ENCODE measurements at places on chromosomes 11 and 22.

DNA sequence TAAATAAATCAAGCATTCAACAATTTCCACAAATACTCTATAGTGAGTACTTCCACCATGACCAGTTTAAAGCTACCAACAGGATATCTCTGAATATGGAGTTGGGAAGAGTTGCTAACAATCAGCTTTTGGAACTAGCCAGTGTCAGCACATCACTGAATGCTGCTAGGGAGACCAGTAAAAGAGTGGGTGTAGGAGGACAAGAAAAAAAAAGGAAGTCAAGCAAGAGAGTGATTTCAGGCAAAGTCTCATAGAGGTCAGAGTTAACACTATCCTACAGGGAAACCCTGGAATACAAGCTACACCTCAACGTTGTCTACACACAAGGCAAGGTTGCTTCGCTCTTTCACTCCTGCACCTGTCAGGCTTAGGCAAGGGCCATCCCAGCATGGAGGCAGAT is 24.2 kb downstream of the EIF3F start:
- no peak for DNase-seq

GRCh38 chr11:10454878-10455631 is at the start of gene AMPD3:
Gene AMPD3 (plus strand): TSS chr11:10455264. CDS start chr11:10461520, 6,256 bp downstream.
- peak; percentile 31 for DNase-seq

DNA sequence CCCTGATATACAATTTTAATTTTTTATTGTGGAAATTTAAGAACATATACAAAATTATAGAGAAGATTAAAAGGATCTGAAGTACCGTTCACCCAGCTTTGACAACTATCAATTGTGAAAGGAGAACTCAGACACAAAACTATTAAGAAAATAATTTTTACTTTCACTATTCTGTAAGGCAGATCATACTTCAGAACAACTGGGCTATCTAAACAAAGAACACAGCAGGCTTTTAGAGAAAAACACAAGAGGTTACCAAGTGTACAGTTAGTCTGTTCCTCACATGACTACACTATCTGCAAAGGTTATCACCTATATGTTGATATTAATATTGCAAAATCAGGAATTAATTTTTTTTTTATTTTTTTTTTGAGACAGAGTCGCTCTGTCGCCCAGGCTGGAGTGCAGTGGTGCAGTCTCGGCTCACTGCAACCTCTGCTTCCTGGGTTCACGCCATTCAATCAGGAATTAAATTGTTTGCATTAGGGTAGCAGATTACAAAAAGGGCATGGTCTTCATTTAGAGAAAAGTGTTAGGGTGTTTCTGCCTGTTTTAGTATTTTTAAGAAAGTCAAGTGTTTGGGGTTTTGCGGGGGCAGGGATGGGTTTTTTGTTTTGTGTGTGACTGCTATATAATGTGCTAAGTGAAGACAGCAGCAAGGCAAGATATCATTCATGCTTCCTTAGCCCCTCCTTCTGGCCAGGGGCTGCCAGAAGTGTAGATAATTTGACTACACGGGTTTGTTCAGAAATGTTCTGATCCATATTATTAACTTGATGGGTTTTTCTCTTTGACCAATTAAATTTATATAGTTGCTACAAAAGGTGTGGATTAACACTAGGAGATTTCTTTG is 27.6 kb upstream of the SIK2 start:
- DNase-seq = no peak

GRCh38 chr22:32803738-32804435 is 2.4 kb downstream of the TIMP3 start:
- no peak for DNase-seq

GRCh38 chr11:27596388-27596787 is 89.8 kb upstream of the LIN7C start:
- DNase-seq = no peak

- DNase-seq = no peak
These were observed 9.0 kb downstream of the OR51S1 start for GRCh38 chr11:4839851-4840549.

GRCh38 chr11:86720546-86720945 is 48.1 kb upstream of the ME3 start:
- no peak for DNase-seq

- DNase-seq = peak; percentile 1
These were observed 87.6 kb upstream of the FSHB start for GRCh38 chr11:30143098-30143705.

- DNase-seq = no peak
These were observed 17.3 kb upstream of the SLC29A2 start for GRCh38 chr11:66388780-66389386.

GRCh38 chr11:45459491-45459890 is 173.3 kb upstream of the SYT13 start:
- DNase-seq = no peak

- peak; percentile 28 for DNase-seq
These were observed 783 bp upstream of the SLC35C1 start for GRCh38 chr11:45803971-45804760.

DNA sequence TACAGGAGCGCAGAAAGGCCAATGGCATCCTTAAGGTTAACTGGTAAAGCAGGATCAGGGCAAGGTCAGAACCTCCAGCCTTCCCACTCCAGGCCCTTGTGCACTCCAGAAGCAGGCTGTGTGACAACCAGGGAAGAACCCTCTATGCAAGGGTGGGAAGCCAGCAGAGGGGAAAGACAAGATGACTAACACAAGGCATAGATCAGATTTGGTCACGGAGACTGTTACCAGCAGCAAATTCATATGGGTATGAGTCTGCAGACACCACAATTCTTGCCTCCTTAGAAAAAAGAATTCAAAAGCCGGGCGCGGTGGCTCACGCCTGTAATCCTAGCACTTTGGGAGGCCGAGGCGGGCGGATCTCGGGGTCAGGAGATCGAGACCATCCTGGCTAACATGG is 39.8 kb upstream of the MTNR1B start:
- no peak for DNase-seq

DNA sequence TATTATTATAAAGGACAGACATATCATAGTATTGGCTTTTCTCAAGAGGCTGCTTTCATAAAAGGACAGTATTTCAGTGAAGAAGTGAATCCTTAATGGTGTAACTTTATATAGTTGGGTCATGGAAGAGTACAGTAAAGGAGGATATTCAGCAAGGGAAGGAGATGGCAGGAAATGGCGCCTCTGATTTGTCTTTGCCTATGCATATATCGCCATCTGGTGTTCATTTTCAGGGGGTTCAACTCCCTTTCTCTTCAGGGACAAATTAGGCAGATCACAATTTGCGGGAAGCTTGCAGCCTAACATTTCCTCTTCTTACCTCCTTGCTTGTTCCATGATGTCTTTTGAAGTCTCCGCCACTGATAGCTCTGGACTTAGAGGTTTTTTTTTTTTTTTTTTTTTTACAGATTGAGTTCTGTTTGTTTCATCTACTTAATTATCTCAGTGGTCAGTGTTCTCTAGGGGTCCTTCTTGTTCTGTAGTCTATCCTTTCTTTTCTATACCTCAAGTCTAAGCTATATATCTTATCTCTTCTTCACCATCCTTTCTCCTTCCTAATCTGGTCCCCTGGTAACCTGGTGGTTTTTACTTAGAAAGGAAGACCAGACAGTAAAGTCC is 21.8 kb upstream of the RRM1 start:
- DNase-seq = peak; percentile 59

DNA sequence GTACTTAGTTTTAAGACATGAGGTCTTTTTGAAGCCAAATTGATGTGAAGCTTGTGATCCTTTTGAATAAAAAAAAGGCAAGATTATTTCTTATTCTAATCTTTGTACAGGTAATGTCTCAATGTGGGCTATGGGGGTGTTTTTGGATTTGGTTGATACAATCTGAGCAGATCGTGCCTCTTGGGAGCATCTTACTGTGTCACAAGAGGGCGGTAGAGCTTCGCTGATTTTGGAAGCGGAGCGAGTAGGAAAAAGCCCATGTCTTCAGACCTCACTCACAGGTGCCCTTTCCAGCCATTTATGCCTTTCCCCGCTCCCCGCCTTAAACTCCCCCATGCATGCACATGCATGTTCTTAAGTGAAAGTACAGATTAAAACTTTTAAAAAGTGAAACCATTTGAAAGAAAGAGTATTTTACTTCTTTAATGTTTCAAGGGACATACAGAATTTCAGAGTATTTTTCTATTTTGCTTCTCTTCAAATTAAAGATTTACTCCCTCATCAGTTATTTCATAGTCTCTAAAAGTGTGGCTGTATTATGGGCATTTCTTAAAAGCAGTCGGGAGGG is 18.8 kb downstream of the DDX25 start:
- peak; percentile 17 for DNase-seq

DNA sequence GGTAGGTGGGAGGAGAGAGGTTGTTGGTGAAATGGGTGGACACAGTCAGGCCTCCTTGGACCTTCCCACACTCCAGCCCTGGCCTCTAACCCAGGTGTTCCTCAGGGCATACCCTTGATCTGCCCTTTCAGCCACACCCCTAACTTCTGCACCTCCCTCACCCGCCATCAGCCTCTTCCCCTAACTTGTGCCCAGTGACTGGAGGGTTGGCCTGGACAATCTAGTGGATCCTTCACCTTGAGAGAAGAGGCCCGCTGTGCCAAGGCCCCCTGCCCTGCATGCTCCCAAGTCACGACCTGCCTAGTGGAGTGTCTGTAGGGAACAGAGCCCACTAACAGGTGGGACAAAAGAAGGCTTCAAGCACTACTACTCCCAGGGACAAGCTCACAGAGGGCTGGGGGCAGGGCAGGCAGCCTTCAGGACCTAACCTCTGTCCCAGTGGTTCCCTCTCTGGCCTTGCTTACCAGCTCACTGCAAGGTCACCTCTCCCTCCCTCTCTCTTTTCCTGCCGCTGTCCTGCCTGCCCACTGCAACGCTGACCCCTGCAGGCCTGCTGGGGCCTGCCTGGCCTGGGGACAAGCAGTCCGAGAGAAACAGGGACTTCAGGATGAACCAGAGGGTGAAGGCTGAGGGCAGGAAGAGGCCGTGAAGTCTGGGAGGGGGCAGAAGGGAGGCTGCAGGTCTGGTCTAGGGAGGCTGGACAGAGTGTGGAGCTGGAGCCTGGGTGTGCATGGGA is 3.3 kb downstream of the SYT7 start:
- no peak for DNase-seq

GRCh38 chr11:66081505-66081904 is 11.4 kb downstream of the PACS1 start:
- DNase-seq = peak; percentile 30

GRCh38 chr11:60150279-60150678 is 32.6 kb downstream of the MS4A6A start:
- DNase-seq = no peak

- DNase-seq = no peak
These were observed 75.9 kb downstream of the FAM83F start for GRCh38 chr22:40070701-40071100.

DNA sequence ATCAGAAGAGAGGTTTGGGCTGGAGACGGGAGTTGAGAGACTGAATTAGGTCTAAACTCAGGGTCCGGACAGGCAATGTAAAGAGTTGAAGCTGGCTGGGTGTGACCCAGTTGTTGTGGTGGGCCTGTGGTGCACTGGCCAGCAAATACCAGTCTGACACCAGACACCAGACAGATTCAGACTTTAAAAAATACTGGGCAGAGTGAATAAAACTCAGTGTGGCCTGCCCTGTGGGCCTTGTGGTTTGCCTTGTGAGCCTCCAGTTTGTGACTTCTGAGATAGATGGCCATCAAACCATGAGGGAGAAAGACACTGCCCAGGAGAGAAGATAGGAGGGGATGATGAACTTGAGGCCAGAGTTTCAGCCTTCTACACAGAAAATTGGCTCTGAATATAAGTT is 25.8 kb downstream of the RCN1 start:
- no peak for DNase-seq

GRCh38 chr11:86761978-86762377 is 38.4 kb upstream of the PRSS23 start:
- no peak for DNase-seq

GRCh38 chr11:14764579-14765527 is 121.2 kb downstream of the PDE3B start:
- no peak for DNase-seq

GRCh38 chr11:32045456-32045855 is 45.4 kb upstream of the RCN1 start:
- no peak for DNase-seq

GRCh38 chr22:25650833-25651232 is 86.4 kb downstream of the GRK3 start:
- no peak for DNase-seq

- no peak for DNase-seq
These were observed 80.1 kb downstream of the C2CD3 start for GRCh38 chr11:74090701-74091100.

DNA sequence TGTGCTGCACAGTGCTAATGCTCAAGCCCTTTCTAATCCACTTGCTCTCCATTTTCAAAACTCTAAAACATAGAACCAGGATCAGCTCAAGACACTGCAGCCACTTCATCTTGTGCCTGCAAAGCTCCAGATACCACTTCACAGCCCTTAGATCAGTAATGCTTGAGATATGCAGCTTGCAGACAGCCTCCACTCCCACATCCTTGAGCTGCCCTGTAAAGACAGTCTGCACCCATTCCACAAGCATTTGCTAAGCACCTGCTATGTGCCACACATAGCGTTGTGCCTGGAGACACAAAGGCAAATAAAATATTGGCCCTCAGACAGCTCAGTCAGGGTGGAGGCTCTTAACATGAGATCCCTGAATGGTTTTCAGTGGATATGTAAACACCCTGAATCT is 192.5 kb upstream of the SNX19 start:
- DNase-seq = no peak

- no peak for DNase-seq
These were observed 23.0 kb downstream of the USP47 start for GRCh38 chr11:11864803-11865202.

- no peak for DNase-seq
These were observed 13.6 kb downstream of the BCL9L start for GRCh38 chr11:118911880-118912741.

DNA sequence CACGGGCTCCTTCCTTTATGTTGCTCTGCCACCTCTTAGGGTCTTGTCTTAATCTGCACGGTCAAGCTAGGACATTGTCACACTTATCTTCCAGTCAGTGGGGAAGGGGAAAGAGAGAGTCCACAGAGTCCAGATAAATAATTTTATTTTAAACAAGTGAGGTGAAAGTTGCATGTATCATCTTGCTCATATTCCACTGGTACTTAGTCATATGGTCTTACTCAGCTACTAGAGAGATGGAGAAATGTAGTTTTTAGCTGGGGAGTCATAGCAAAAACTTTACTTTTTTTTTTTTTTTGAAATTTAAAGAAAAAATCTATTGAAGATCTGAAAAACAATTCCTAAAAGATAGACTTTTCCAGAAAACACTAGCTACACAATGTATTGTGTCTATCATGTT is 29.0 kb downstream of the PDE3B start:
- no peak for DNase-seq

GRCh38 chr11:24819006-24819405 is 322.2 kb downstream of the LUZP2 start:
- no peak for DNase-seq

DNA sequence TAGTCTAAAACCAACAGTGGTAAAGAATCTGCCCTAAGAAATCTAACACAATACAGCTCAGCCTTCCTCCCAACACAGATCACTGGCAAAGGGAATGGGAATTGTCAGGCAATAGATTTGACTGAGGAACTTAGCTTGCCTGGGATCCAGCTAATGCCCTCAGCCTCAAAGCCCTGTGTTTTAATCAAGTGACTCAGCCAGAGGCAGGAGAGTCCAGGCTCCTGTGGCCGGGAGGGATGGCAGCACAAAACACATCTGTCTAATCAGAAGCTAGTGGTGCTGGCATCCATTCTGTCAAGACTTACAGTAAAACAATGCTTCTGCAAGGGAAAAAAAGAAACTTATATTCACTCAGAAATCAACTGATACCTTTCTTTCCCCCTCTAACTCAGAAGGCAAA is 5.6 kb downstream of the SYTL2 start:
- no peak for DNase-seq

- no peak for DNase-seq
These were observed 27.6 kb downstream of the SNU13 start for GRCh38 chr22:41661088-41661487.

Measured in hippocampal formation (tissue), 2 donors.